ENCODE measurements at places on chromosomes 3 and 15.

- DNase-seq: no peak
Observed at GRCh38 chr3:124998247-124998630, 57.6 kb downstream of the HEG1 start.

- no peak for DNase-seq
Observed at GRCh38 chr3:139627759-139628158, 50.0 kb downstream of the NMNAT3 start.

- no peak for DNase-seq
Observed at GRCh38 chr3:28476194-28476593, 127.6 kb upstream of the AZI2 start.

DNA sequence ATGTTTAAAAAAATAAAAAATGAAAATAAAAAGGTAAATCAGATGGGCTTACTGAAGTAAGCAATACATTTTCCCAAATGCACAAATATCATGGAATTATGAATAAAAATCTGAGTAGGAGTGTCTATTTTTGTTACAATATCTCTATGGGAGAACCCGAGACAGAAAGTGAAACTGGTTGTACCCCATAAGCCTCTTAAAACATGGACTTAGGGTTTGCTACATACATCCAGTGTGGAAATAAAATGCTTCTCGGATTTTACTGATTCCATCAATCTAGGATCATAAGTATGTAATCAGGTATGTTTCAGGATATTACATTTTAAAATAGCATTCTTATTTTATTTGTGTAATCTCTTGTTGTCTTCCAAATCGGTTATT lies 177.8 kb upstream of the CDIN1 start:
- no peak for DNase-seq

DNA sequence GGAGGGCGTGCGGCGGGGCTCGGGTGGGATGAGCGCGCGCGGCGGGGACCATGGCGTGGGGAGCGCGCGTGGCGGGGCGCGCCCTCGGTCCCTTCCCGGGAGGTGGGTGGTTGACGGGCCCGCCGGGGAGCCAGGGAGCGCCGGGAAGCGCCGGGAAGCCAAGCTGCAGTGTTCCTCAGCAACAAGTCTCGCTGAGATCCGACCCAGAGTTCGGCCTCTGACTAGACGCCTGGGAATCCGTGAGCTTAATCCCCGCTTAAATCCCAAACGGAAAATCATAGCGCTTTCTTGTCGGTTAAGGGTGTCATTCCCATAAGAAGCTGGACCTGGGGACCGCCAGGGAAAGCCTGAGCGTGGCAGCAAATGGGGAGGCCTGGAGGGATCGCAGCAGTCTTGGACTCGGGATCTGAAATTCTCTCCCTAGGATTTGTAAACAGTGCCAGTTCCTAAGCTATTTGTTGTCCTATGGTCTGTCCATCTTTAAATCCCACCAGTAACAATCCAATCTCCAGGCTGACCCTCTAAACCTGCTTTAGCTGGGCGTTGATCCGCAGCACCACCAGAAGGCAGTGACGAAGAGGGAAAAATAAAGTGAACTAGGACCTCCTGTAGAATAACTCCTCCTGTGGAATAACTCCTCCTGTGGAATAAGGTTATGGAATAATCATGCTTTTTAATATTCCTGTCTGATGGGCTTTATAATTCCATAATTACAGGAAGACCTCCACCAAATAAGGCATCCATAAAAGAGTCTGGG lies 570 bp upstream of the NEDD4 start:
- no peak for DNase-seq

DNA sequence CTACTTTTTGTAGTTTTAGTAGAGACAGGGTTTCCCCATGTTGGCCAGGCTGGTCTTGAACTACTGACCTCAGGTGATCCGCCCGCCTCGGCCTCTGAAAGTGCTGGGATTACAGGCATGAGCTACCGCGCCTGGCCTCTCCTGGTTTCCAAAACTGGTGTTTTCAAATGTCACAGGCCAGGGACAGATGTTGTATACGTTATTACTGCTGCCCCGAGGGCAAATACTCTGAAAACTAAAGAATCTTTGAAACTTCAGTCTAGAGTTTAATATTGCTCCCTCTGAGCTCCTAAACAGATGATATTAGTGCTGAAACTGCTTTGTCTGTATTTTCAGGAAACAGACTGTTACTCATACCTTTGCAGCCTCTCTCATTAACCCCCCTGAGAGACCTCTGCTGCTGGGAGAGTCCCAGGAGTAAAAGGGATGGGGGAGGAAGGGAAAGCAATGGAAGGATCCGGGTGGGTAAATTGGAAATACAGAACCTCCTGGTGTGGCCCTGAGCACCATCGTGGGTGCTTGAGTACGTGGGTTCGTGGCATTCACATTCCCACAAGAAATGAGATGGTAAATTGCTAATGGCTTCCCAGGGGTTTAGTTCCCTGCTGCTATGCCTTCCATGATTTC lies 96.3 kb upstream of the IGF1R start:
- no peak for DNase-seq

GRCh38 chr3:180183346-180183745 lies 146.6 kb upstream of the PEX5L start:
- DNase-seq: no peak

DNA sequence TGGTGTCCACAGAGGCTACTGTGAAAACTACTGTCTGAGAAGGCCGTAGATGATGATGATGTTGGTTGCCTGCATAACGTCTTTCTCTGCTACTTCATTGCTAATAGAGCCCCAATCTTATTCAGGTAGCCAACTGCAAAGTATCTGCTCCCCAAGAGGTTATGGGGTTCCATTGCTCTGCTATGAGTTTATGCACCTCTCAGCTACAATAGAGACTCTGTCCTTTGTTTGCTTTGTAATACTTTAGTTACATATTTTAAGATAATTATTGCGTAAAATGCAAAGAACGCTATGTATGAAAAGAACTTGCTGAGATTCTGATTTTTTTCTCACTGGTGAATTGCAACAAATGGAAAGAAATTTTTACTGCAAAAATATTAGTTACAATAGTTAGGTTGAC lies 27.8 kb upstream of the GMPPB start:
- DNase-seq: no peak

DNA sequence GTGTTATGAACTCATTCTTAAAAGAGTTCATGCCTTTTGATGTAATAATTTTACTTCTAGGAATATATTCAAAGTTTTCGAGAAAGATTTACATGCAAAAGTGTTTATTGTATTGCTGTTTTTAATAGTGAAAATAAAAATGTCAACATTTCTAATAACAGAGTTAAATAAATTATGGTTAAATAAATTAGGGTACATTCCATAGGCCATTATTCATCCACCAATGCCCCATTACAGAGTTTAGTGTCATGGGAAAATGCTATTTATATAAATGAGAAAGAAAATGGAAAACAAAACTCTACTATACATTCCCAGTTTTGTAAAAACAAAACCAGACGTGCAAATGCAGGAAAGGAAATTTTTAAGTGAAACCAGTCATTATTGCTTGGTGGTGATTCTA lies 538.1 kb upstream of the TBL1XR1 start:
- no peak for DNase-seq

DNA sequence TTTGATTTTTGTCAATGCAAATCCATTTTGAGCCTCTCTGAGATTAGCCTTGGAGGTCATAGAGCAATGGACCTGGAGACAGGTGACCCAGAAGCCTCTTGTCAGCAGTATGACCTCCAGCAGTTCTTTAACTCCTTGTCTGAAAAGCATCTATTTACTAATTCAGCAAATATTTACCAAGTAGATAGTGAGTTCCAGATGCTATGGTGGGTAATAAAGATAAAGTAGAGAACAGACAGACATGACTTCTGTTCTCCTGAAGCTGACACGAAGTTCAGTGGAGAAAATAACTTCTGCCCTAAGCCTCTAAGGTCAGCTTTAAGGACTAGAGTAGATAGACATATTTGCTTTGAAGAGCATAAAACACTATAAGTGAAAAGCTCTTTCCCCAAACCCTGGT lies 26.6 kb downstream of the SEMA6D start:
- no peak for DNase-seq

- peak; percentile 73 for DNase-seq
Observed at GRCh38 chr3:133572158-133573053, 1.1 kb upstream of the CDV3 start.

DNA sequence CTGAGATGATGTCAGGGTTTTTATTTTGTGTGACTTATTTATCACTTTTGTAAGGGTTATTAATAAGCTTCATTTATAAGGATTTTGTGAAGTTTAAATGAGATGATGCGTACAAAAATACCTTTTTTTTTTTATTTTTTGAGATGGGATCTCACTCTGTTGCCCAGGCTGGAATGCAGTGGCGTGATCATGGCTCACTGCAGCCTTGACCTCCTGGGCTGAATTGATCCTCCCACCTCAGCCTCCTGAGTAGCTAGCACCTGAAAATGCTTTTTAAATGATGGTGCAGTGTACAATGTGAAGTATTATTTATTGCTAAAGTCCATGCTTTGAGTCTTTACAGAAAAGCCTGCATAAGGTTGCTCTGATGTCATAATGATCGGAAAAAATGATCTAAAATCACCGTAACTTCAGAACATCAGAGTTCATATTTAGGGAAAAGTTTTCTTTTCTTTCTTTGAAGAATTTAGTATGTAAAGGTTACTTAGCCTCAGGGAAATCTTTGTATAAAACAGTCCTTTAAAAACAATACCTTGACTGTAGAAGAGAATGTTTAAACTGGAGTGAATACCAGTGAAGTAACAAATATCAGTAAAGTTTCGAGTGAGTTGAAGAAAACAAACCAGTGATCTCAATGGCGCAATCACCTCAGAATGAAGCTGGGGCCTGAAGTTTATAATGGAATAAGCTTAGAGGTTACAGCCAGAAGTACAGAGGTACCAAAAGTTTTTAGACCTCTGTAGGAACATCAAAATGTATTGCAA lies 29.7 kb downstream of the TCF12 start:
- DNase-seq: no peak

- DNase-seq: no peak
Observed at GRCh38 chr3:27666708-27667107, 55.4 kb downstream of the EOMES start.

GRCh38 chr15:76006136-76006778 lies 6.0 kb downstream of the NRG4 start:
- no peak for DNase-seq

- DNase-seq: no peak
Observed at GRCh38 chr15:99071091-99071680, 33.7 kb upstream of the SYNM start.

DNA sequence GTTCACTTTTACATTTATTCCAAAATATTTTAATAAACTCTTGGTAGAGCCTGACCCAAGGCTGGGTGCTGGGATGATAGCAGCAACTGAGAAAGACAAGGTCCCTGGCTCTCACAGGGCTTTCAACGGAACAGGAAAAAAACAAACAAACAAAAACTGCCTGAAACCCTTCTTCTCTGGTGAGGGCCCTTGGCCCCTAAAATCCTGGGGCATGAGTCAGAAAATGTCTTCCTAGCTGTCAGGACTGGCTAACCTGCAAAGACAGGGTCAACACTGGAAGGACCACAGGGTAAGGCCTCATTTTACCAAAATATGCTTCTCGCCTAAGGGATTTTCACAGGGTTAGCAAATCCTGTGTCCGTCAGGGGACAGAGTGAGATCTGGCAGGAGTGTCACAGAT lies 45.7 kb upstream of the WNT5A start:
- no peak for DNase-seq

- DNase-seq: no peak
Observed at GRCh38 chr3:48845170-48845569, 2.5 kb downstream of the PRKAR2A start.

- no peak for DNase-seq
Observed at GRCh38 chr3:119368298-119368697, 74.1 kb downstream of the ARHGAP31 start.

DNA sequence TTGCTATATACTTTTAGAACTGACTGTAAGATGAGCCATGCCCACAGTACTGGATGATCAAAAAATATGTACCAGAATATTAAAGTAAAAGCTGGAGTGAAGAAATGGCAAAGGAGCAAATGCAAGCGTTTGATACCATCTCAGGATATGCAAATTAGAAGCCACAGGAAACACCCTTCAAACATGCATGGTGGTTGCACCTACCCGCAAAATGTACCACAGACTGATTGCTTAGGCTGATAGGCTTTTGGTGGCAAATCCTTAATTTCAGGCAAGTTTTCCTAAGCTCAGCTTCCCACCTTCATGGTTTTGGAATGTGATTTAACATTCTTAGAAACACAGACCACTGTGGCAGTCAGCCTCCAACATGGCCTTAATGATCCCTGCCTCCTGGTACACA lies 149.0 kb downstream of the PDZRN3 start:
- DNase-seq: no peak
